ENCODE measurements at places on chromosomes 11 and 22.
A peak's percentile ranks its signal among the peaks of the same experiment; 100 is the strongest.

GRCh38 chr11:92980312-92980711 is 10.9 kb downstream of the MTNR1B start:
- no peak for DNase-seq

DNA sequence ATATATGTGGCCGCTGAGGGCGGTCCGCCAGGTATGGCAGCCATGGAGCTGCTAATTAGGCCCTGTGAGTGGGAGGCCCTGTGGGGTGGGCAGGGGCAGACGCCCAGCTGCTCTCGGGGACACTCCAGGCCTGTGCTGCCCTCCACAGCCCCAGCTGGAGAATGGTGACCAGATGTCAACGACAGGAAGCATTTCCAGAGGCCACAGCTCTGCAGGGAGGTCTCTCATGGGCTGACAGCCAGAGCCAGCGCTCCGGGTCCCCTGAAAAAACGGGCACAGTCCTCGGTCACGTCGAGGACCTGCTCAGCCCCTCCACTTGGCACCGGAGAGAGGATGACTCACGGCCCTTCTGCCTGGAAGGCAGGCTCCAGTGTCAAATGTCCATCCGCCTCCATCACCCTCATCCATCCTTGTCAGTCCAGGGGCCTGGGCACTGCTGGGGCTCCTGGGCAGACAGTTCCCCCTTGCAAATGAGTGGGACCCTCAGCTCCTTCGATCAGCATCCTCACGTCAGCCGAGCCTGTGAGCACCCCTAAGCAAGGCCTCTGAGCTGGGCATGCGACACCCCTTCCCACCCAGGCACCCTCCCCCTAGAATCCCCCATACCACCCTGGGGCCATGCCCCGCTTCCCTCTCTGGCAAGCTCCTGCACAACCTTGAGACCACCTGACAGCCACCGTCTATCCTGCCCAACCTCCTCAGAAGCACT is 1.9 kb downstream of the BID start:
- DNase-seq: no peak

DNA sequence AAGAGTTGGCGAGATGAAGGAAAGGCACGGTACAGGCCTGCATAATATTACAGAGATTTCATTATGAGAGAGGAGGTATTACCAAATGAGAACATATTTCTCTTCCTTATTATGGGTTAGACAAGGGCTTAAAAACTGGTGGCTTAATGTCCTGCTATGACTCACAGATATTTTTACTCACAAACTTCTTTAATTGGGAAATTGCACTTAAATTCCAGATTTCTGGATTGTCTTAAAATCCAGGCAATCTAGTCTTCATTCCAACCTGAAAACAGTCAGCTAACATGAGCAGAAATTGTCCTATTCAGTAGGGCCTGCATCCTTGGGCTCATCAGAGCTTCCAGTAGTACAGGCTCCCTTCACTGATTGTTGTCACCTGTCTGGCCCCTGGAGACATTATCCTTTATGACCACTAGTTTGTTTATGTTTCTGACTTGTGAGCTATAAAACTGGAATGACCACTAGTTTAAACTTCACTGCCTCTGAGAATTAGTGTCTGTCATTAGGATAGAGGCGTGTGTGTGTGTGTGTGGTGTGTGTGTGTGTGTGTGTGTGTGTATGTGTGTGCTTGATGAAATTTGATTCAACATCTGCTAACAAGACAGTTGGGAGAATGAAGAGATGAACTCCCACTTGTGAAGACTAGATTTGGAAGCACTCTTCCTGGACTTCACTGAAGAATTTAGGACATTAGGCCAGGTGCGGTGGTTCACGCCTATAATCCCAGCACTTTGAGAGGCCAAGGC is 25.1 kb downstream of the DBX1 start:
- DNase-seq: no peak

DNA sequence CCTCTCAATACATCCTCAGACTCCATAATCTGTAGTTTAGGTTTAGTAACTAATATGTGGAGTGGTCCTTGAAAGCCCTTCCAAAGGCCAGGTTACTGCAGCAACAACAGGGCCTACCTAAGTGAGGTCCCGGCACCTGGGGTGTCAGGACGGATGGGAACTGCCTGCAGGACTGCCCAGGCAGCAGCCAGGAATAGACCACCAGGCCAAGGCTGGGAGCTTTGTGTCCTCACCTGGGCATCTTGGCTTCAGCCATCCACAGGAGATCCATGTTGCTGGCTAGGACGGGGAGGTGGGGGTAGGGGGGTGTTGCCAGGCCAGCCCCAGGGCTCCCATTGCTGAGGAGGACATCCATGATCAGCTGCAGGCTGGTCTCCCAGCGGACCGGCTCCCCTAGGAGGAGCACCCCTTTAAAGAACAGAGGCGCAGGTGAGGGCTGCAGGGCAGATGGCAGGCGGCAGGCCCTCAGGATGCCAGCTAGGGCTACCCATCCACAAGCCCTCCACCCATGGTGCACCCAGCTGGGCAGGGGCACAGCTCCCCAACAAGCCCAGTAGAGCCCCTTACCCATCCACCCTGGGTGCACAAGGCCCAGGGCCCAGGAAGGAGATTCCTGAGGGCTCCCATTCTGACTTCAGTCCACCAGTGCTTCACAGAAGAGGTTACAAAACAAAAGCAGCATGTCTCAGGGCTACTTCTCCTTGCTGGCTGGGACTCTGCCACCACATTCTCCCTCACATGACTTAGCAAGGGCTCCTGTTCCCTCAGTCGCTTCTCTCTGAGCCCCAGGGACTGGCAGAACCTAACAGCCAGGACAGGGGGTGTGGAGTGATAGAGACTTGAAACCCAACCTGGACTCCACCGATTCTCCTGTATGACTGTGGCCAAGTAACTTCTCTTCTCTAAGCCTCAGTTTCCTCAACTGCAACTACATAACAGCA is 18.0 kb downstream of the HDHD5 start:
- no peak for DNase-seq

GRCh38 chr11:44568658-44569473 is 3.4 kb downstream of the CD82 start:
- DNase-seq: peak; percentile 69

GRCh38 chr11:57536947-57537619 is at the start of gene SMTNL1:
Gene SMTNL1 (plus strand): TSS chr11:57537595. CDS start chr11:57542643, 5,048 bp downstream.
- DNase-seq: no peak

GRCh38 chr11:2443881-2444820 is at the start of gene TRPM5:
Gene TRPM5 (minus strand): TSS chr11:2444514. CDS start chr11:2423036, 21,478 bp downstream.
- DNase-seq: no peak

DNA sequence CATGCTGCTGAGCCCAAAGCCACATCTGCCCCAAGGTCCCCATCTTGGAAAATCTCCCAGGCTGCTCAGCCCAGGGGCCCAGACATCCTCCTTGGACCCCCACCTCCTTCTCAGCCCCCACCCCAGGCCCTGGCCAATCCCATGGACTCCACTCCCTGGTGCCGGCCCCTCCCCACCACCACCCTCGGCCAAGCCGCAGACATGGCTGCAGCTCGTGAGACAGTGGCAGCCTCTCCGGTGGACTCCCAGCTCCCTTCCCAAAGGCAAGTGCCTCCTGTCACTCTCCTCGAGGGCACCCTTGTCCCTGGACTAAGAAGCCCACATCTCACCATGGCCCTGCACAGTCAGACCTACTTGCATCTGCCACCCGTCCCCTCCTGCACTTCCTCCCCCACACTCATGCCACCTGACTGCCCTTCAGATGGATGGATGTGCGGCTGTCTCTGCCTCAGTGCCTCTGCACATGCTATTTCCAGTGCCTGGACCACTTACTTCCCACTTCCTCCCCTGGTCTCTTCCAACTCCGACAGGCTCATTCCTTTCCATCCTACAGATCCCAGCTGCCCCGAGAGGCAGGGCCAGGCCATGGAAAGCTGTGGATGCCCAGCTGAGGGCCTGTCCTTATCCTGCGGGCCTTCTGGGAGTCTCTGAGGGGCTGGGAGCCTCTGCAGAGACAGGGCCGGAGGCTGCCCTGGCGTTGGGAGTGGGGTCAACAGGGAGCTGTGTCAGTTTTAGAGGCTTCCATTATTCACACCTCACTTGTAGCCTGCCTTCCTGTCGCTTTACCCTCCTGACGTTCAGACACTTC is 25.5 kb upstream of the RFPL3 start:
- no peak for DNase-seq

GRCh38 chr11:34860034-34860433 is 56.1 kb downstream of the APIP start:
- DNase-seq: no peak

DNA sequence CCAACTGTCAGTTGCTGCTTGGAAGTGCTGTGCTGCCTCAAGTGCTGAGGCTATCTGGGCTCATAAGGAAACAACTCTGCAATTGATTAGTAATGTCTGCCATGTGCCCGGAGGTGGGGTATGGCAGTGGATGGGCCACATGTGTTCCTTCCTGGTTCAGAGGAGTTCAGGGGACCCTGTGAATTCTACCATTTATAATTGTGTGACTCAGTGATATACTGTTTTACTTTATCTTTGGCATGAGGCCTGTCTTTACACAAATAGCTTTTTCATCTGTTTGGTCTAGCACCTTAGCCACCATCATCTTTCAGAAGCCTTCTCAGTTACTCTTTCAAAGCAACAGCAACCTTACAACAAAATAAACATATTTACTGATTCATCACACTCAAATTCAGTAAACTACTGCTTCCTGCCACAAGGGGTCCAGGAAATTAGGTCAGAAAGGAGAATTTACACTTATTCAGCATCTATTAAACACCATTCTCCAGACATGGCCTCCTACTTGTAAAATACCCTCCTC is 20.9 kb downstream of the DKK3 start:
- DNase-seq: no peak

DNA sequence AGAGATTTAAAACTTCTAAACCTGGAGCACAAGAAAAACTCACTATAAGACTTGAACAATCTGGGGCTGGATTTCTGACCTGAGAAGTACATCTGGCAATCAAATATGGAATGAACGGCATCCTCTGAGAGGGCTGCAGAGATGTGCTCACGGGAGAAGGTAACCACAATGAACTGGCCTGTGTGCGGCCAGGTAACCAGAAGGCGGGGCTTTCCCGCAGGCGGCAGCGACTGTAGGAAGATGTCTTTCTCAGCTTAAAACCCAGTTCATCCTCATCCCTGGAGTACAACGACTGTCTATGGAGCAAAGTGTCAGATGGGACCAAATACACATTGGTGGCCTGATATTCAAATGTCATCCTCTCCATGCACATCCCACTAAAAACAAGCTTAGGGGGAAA is 24.5 kb downstream of the MICAL3 start:
- DNase-seq: no peak

- DNase-seq: no peak
Observed at GRCh38 chr22:45238076-45238956, 2.4 kb downstream of the KIAA0930 start.

DNA sequence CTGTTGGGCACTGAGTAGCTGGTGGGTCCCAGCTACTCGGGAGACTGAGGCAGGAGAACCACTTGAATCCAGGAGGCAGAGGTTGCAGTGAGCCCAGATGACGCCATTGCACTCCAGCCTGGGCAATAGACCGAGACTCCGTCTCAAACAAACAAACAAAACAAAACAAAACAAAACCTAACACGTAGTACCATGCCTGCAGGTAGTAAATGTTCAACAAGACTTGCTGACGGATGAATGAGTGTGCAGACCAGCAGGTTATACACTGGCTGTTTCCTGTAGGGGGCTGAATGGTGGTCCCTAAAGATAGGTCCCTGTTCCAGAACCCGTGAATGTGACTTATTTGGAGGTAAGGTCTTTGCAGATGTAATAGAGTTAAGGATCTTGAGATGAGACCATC is 12.8 kb upstream of the MRGPRD start:
- no peak for DNase-seq

DNA sequence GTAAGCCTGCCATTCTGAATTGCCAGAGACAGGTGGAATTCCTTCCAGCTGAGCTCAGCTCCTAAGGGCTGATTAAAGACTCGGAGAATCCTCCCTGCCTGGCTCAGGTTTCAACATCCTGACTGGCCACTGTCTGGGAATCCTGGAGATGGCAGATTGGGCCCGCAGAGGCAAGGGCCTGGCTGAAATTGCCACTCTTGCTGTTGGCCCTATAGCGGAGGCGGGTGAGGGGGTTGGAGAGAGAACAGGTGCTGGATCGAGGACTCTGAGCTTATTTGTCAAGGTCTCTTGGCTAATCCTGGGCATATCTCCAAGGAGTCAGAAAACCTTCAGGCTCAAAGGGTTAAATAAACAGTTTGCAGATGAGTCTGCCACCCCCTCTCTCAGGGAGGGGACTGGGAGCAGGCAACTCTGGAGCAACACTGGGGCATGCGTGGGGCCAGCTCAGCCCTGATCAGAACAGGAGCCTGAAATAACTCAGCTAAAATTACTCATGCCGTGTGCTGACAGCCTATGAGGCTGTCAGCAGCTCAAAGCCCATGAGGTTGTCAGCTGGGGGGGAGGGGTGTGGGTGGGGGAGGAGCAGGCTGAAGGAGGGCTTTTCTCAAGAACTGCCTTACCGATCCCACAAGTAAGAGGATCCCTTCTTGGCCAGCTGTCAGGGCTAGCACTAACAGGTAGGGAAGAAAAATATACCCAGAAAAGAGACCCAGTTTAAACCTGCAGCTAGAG is 14.7 kb upstream of the MFRP start:
- no peak for DNase-seq
